ENCODE measurements at places on chromosomes 4 and X. TPM values are rescaled to one million over a fixed set of nuclear protein-coding genes. Genes with fewer than 3 reads are reported as not detected.

COL25A1 gene
- total RNA-seq = 0.30 TPM

SPANXA1 gene
- total RNA-seq = not detected

EXOC1L gene
- total RNA-seq = not detected

RADX gene
- 1.0 TPM for total RNA-seq

DNA sequence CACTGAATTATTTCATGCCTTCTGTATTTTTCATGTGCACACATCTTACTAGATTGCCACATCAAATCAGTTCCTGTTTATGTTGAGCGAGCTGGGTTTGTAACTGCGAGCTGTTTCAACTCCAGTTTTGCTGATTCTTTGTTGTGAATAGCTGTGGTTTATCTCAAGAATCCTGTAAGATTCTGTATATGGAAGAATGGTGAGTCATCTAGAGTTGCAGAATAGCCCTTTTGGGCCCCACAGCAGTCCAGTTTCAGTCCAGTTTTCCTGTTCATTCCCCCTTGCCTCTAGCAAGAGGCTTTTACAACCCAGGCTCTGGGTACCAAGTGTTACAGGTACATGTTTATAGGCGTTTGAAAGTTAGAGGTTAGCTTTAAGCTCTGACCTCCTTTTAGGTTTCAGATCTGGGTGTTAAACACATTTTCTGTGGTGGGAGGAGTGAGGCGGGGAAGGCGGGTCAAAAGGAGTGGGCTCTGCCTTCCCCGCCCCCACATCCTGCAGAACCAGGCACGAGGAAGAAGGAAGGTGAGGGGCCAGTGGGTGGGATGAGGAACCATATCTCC lies 32.7 kb downstream of the TBC1D14 start:
- H3K4me1 ChIP-seq = peaks cover 21% of the 10 kb centered on the region
- no peaks in the 10 kb centered on the region for H3K36me3 ChIP-seq
- no peak overlapping the region for H3K4me3 ChIP-seq
- peak; percentile 48 for DNase-seq

DNA sequence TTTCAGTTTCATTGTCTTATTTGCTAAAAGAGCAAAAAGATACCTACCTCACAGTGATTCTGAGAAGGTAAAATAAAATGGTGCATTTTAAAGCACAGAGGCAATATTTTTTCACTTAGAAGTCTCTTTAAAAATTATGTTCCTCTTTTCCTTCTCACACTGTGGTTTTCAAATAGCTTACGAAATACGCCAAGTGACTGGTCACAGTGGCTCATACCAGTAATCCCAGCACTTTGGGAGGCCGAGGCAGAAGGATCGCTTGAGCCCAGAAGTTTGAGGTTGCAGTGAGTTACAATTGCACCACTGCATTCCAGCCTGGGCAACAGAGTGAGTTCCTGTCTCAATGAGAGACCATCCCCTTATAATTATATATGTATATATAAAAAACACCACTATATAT lies 372.6 kb downstream of the FBXO8 start:
- no peaks in the 10 kb centered on the region for H3K36me3 ChIP-seq
- no peaks in the 10 kb centered on the region for H3K4me1 ChIP-seq
- no peak overlapping the region for H3K4me3 ChIP-seq
- no peaks in the 10 kb centered on the region for H3K27me3 ChIP-seq

DNA sequence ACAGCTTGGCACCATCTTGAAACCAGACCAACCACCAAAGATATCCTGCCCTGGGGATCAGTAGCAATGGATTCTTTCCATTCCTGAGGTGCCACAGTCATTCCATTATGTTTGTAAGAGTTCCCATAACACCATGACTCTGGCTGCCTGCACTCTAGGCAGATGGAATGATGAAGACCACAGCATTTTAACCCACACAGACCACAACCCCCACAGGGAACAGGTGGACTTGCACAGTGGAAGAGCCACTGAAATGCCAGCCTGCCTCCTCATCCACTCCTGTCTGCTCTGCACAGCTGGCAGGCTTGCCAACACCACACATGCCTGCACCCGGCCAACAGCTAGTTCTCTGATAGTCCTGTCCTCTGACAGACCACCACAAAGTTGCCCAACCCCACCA lies 2362.2 kb upstream of the AGA start:
- no peak overlapping the region for H3K4me3 ChIP-seq
- H3K27me3 ChIP-seq = no peaks in the 10 kb centered on the region
- H3K36me3 ChIP-seq = no peaks in the 10 kb centered on the region
- DNase-seq = no peak
- H3K4me1 ChIP-seq = no peaks in the 10 kb centered on the region

GRCh38 chr4:4457803-4458553 lies 71.1 kb downstream of the NSG1 start:
- no peak overlapping the region for H3K4me3 ChIP-seq
- no peak overlapping the region for H3K27ac ChIP-seq
- DNase-seq = no peak
- H3K36me3 ChIP-seq = peaks cover 64% of the 10 kb centered on the region
- H3K27me3 ChIP-seq = no peaks in the 10 kb centered on the region

GRCh38 chr4:53788011-53788410 lies 196.7 kb upstream of the LNX1 start:
- H3K27me3 ChIP-seq = no peaks in the 10 kb centered on the region
- no peaks in the 10 kb centered on the region for H3K36me3 ChIP-seq
- no peaks in the 10 kb centered on the region for H3K4me1 ChIP-seq
- no peak overlapping the region for H3K4me3 ChIP-seq
- H3K27ac ChIP-seq = no peak overlapping the region

GRCh38 chr4:56640621-56641493 lies 40.2 kb downstream of the HOPX start:
- no peak overlapping the region for H3K27ac ChIP-seq
- no peaks in the 10 kb centered on the region for H3K4me1 ChIP-seq
- no peaks in the 10 kb centered on the region for H3K27me3 ChIP-seq
- no peak for DNase-seq

DNA sequence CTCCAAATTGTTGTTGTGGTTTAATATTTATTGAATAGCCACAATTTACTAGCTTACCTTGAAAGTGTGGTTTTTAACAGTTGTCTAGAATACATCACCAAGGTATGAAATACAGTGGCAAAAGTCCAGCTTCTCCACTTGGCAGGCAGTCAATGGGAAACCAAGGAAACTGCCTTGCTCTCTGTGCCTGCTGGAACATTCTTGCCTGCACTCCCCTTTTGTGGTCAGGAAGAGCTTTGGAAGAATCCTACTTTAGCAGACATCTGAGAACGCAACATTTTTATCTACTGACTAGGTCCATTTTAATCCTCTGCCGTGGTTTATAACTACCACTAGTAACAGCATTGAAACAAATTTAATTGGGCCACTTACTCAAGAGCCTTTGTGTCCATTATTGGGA lies 64.5 kb downstream of the TENM3 start:
- no peak overlapping the region for H3K4me3 ChIP-seq
- H3K27me3 ChIP-seq = no peaks in the 10 kb centered on the region
- H3K4me1 ChIP-seq = no peaks in the 10 kb centered on the region
- DNase-seq = no peak

All from psoas muscle (tissue), 8 donors.